ENCODE measurements at places on chromosomes 7 and 10.
A peak's percentile ranks its signal among the peaks of the same experiment; 100 is the strongest.

DNA sequence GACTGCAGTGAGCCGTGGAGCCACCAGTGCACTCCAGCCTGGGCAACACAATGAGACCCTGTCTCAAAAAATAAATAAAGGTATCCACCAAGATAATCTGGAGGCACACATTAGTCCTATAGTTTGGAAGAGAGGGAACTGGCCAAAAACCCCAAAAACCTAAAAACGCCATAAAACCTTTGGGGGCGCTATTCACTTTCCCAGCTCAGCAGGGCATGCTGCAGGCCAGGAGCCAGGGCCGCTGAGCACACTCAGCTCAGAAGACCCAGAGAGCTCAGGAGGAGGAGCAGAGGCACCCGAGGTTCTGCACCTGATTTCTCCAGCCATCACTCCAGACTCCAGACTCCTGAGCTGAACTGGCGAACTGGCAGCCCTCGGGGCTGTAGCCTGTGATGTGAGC, 167.2 kb upstream of the IMMP2L start:
- no peak for DNase-seq

DNA sequence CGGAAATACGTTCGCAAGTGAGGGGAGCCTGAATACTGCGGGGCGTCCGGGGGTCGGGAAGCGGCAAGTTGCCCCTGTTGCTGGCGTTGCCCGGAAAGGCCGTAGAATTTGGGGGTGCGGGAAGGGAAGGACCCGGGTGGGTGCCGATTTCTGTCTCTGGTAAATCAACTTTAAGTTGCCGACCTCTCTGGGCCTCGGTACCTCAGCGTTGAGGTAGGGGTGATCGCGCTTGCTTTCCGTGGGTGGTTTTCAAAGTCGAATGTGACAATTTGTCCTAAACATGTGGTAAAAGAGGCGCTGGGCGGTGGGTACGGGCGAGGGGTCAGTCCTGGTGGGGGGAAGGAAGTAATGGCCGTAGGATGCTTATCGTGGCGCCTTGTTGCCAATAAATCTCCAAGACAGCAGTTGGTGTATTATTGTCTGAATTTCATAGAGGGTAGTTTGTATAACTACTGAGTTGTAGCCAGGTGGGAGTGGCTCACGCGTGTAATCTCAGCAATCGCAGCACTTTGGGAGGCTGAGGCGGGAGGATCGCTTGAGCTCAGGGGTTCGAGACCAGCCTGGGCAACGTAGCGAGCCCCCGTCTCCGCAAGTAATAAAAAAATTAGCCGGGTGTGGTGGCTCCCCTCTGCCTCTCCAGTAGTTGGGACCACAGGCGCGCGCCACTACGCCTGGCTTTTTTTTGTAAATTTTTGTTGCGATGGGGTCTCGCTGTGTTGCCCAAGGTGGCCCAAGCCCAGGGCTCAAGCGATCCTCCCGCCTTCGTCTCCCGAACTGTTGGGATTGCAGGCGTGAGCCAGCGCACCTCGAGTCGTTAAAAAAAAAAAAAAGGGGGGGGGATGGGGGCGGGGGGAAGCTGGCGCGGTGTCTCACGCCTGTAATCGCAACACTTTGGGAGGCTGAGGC, 644 bp downstream of the BUD23 start:
- DNase-seq, result no peak

GRCh38 chr10:45000138-45000751, 478 bp upstream of the ZNF22 start:
- no peak for DNase-seq

DNA sequence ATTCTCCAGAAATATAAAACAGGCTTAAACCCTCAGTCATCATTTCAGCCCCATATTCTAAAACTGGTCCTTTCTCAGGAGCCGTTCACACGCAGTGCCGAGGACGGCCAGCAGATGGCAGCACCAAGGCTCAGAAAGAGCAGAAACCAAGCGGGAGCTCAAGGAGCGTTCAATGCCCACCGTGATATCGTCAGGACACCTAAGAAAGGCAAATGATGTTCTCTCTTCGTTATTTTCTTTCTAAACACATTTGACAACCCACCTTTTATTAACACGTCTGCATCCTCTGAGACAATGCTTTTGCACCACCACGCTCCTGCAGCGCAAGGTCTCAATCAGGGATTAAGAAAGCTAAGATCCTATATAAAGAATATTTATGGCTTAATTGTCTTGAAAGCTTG, 45.7 kb upstream of the RBM33 start:
- DNase-seq, result peak; percentile 27

GRCh38 chr10:103044942-103045489, 126.9 kb downstream of the CNNM2 start:
- peak; percentile 98 for DNase-seq

DNA sequence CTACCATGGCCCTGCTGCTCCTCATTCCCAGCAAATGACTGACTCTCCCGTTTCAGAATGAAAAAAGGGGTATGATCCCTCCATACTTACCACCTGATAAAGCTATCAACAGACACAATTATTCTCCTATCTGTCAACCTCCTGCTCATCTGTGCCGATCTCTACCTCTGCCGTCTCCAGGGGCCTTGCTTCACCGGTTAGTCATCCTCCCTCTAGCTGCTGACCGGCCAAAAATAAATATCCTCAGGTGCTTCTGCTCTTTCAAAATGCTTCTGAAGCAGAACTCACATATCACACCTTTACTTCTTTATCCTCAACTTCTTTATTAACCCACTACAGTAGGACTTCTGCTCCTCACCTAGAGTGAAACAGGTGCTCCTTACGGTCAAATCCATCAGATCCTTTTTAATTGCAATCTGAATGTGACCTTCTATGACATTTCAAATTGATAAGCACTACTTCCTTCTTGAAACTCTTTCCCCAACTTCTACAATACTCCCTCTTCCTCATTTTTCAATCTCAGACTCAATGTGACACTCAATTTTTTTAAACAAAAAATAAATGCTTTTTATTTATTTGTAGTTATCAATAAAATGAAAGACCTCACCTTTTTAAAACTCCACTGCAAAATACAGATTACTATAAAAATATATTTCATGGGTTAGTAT, 63.2 kb downstream of the LMBR1 start:
- no peak for DNase-seq

GRCh38 chr10:93211991-93212390, 138.3 kb downstream of the CYP26A1 start:
- DNase-seq, result no peak

DNA sequence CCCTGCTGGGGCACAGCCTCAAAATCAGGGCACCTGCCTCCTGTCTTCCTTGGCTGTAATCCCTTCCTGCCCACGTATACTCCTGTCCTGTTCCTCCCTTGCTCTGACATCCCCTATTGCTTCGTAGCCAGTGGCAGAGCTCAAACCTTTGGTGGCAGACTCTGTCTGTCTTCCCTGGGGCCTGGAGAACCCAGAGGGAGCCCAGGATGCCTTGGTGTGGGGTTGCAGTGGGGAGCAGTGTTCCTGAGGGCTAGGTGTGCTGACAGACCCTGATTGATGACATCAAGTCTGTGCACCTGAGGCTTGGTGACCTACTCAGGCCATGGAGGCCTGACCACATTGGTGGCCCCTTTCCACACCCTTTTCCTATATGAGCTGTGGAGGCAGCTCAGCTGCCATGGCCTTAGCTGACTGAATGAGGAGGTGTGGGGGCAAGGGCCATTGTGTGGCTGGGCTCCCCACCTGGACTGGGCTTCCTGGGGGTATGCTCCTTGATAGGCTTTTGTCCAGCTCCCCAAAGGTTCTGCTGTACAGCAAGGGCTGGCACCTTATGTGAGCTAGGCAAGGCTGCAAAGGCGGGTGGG, 5.4 kb upstream of the GCK start:
- DNase-seq, result no peak

GRCh38 chr7:148929176-148929575, 45.1 kb upstream of the EZH2 start:
- DNase-seq, result no peak

DNA sequence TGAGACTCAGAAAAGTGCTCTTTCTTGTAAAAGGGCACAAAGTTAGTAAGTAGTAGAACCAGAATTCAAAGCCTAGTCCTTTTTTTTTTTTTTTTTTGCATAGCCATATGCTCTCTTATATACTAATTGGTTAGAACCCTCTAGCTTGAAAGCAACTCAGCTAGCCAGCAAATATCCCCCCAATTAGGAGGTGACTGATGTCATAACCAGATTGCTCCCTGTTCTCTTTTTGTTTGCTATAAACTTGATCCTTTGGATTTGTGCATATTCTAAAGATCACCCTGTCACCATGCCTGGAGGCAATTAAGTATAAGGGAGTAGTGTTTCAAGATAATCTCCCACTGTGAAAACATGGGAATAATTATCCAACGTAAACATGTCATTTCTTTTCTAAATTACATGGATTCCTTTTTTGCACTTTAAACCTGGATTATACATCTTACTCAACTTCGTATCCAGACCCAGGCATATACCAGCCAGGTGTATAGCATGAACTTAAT, 963.4 kb downstream of the CNTNAP2 start:
- no peak for DNase-seq

DNA sequence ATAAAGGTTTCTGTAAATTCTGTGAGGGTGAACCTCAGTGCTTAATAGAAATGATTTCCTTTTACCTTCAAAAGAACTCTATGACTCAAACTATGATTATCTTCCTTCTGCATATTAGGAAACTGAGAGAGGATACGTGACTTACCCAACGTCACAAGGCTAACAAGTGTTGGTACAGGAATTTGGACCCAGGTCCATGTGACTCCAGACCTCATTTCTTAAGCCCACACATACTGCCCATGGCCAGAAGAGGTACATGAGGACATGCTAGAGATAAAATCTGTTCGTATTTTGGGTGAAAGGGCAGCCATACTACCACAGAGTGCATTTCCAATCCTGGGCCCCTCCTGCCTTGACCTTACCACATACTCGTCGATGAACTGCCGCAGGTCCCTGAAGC, 61.5 kb upstream of the TM9SF3 start:
- DNase-seq, result no peak

- DNase-seq, result no peak
Observed at GRCh38 chr10:17544465-17544864, 72.7 kb downstream of the HACD1 start.

DNA sequence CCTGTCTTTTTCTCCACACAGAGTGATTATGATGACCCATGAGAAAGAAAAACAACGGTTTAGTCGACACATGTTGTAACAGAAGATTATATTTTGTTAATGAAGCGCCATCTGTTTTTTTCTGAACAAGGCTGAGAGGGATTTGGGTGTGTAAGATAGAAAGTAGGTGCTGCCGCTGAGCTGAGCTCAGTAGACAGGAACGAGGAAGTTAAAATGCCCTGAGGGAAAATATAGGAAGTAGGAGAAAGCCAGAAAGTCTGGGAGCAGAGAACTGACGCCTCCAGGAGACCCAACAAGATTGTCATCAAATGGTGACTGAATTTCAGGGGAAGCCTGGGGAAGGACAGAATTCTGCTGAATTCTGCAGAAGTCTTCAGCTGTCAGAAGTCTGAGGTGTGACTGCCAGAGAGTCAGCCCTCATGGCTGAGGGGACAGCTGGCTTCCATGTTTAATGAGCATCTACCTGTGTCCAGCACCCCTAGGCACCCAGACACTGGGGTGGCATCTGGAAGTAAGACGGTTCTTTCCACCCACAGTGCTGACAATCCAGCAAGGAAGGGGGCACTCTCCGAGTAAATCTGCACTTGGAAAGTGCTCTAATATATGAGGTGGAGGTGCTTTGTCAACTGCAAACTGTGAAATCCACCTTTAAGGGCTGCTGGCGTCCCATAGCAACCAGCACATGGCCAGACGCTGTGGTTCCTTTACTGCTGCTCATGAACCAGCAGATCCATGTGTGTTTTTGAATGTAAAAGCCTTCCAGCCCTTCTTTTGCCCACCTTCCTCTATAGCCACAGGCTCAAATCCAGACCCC, 12.5 kb upstream of the TSPAN15 start:
- no peak for DNase-seq

DNA sequence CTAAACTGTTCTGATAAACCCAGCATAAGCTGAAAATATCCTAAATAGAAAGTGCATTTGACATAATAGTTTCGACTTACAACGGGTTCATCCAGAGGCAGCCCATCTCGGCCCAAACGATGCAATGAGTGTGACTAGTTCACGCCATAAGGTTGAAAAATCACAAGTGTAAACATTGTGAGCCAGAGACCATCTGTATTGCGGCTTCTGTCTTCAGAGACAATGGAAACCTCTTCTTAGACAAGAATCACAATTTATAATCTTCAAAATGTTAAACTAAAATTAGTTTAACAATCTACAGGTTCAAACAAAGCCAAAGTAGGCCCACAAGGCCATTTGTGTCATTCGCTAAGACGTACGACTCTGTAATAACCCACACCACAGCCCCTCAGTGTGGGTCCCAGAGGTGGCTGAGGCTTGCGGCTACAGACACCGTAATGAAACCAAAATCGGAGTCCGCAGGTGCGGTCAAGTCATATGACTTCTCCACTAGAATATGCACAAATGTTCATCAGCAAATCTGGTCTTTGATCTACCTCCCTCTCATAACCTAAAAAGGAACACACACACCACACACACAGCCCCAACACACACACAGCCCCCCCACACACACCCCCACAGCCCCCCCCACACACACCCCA, 81.8 kb downstream of the DIP2C start:
- DNase-seq, result no peak

GRCh38 chr10:111974325-111974724, 209.2 kb downstream of the GPAM start:
- no peak for DNase-seq

DNA sequence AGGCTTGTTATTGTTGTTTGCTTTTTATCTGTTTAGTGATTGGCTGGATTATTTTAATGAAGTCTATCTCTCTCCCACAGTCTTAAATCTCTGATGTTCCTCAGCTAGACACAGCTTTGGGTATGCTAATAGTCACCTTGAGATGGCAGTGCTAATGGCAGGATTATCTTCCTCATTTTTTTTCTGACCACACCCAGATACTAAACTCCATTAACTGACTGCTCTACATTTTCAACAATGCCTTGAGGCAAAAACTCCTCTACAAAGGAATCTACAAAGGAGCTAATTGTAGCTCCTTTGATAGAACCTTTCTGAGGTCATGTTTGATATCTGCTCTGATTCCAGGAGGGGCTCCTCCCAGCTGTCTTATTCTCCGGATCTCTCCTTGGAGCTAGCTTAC, 122.6 kb downstream of the HBP1 start:
- no peak for DNase-seq

GRCh38 chr10:113047605-113047962, 97.5 kb downstream of the TCF7L2 start:
- no peak for DNase-seq

DNA sequence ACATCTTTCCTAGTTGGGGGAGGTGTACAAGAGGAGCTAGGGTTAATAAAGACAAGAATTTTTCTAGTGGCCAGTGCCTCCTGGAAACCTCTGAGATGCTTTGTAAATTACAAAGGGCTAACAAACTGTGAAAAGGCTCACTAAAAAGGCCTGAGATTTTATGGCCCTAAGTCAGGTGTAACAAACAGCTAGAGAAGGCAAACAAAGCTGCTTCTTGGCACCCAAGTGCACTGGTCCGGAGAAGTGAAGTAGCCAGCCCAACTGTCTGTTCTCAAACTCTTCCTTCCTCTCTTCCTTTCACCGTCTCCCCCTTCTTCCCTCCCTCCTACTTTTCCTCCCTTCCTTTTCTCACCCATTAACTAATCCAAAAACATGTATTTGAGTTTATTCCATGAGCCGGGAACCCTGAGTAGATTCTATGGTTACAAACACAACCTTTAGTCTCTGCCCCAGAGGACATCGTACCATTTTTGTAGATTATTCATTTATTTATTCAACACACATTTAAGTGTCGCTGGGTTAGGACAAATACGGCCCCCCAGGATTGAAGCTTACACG, 143.4 kb upstream of the PCGF5 start:
- DNase-seq, result no peak
